ENCODE measurements at places on chromosomes 11 and 22.

DNA sequence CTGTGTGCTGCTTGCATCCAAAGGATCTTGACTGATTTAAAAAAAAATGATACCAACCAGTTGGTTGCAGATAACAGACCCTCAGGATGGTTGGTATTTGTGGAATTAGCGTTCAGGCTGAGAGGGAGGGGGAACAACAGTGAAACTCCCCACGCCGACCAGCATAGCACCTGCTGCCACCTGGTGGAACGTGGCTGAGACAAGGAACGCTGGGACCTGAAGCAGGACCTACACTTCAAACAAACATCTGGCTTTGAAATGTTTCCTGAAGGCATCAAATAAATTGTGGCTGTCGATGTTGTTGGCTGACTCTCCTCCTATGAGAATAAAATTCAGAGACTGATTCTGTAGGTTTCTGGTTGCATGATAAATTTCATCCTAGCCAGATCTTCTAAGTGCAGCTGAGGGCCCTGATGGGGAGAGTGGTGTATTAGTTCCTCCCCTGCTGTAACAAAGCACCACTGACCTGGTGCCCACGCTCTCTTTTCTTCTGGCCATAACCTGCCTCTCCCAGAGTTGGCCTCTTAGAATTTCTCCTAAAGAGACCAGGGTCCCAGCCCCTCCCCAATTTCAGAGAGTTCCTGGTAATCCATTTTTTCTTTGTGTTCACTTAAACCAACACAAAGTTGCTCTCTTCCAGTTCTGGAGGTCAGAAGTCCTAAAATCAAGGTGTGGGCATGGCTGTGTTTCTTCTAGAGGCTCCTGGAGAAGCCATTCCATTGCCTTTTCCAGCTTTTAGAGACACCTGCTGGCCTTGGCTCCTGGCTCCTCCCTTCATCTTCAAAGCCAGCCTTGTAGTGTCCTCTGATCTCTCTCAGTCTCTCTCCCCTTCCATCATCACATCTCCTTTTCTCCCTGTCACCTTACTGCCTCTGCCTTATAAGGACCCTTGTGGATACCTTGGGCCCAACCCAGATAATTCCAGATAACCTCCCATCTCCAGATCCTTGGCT lies 17.3 kb downstream of the APOL2 start:
- no peak for DNase-seq

- no peak for DNase-seq
Measured at GRCh38 chr11:114326151-114326550, 30.0 kb downstream of the NNMT start.

DNA sequence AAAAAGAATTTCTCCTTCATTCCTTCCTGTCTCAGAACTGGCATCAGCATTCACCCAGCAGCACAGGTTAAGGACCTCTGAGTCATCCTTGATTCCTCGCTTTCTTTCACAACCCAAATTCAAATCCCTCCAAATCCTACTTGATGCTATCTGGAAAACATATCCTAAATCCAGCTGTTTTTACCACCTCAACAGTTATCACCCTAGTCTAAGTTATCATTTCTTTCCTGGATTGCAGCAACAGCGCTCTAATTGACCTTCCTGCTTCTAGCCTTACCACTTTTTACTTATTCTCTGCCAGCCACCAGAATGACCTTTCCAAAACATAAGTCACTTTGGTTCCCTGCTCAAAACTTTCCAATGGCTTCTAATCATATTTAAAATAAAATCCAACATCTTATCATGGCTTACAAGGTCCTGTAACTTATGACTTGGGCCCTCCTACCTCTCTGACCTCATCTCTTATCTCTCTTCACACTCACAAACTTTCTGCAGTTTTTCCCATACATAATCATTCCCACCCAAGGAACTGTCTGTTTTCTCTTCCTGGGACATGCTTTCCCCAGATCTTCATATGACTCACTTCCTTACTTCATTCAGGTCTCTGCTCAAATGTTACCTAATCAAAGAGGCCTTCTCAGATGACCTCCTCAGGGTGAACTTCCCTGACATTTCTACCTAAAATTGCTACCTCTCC lies 119.4 kb downstream of the TTC28 start:
- no peak for DNase-seq

DNA sequence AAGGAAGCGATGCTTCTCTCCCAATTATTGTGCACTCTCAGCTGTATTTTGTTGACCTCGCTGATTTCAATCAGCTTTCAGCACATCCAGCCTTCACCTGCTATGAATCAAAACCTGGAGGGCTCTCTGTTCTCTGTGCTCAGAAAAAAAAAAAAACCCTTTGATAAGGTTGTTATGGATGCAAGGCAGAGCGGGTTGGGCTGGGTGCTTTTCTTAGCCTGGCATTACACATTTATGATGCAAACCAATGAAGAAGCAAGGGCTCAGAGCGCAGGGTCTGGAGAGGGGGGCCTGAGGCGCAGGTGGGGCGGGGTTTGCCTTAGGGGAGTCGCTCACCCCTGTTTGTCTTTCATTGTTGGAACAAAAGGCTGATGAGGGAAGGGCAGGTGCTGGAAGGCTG lies 86.0 kb upstream of the CADM1 start:
- no peak for DNase-seq

DNA sequence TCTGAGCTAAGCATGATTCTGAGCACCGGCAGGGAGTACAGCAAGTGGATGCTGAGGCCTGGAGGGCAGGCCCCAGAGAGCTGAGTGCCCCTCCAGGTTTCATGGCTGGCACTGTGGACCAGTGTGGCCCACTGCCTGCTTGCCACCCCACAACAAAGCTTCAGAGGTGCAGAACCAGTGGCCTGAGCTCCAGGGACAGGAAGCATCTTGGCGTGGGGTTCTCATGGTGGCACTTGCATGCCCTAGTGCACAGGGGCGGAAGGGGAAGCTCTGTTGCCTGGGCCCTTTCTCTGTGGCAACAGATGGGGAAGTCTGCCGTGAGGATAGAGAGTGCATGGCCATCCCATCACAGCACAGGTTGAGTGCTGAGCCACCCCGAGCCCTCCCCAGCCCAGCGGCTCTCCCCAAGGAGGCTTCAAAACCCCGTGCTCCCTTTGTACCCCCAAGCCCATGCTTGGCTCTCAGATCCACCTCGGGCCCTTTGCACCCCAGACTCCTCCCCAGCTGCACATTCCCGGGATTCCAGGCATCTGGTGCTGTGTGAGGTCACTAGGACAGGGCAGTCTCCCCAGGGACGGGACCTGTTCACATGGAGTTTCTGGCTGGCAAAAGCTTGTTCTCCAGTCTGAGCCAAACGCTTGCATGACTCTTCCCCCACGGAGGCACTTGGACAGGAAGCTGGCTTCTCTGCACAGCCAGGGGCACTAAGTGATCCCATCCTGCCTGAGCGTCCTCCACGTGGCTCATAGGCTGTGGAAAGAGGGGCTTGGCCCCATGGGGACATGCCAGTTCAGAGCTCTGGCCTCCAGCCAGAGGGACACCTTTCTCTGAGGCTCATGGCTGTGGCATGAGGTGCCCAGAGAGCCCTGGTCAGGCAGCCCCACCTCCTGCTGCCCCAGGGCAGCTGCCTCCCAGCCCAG lies 4.2 kb downstream of the SLC25A1 start:
- no peak for DNase-seq

DNA sequence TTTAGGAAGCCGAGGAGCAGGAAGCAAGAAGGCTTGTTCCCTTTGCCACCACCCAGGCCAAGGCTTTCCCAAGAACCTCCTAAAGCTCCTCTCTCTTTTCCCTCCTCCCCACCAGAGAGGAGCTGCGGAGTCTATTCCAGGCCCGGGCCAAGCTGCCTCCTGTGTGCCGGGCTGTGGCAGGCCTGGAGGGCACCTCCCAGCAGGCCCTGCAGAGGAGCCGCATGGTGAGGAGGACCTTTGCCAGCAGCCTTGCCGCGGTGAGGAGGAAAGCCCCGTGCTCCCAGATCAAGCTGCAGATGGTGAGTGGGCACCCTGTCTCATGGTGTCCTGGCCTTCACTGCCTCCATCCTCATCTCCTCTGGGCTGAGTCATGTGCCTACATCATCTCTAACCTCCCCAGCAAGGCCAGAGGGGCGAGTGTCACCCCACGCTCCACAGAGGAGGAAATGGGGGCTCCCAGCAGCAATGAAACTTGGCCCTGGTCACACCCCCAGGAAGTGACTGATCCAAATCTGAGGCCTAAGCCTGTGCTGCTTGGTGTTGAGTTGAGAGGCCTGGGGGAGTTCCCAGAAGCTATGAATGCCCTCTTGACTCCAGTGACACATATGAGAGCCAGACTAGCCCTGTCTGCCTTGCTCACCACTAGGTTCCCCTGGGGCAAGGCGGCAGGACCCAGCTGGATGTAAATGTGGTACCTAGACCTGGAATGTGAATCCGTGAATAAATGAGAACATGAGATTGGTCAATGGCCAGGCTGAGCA lies 104.2 kb downstream of the MYO18B start:
- no peak for DNase-seq

- DNase-seq, result no peak
Measured at GRCh38 chr22:29617922-29618629, 14.6 kb downstream of the NF2 start.

GRCh38 chr22:29253561-29254285 lies 14.1 kb downstream of the RHBDD3 start:
- DNase-seq, result no peak

DNA sequence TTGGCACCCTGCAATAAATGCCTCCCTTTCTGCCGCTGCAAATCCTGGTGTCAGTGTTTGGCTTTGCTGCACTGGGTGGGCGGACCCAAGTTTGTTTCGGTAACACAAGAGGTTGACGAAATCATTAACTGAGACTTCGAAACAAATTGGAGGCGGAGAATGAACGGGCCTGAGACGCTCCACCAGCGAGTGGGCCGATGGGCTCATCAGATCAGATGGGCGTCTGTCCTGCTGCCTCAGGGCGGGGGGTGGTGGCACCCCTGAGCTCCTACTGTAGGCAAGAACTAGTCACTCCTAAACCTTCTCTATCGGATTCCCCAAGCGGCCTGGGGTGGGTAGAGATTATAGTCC lies 918 bp upstream of the CAPN5 start:
- DNase-seq, result no peak

DNA sequence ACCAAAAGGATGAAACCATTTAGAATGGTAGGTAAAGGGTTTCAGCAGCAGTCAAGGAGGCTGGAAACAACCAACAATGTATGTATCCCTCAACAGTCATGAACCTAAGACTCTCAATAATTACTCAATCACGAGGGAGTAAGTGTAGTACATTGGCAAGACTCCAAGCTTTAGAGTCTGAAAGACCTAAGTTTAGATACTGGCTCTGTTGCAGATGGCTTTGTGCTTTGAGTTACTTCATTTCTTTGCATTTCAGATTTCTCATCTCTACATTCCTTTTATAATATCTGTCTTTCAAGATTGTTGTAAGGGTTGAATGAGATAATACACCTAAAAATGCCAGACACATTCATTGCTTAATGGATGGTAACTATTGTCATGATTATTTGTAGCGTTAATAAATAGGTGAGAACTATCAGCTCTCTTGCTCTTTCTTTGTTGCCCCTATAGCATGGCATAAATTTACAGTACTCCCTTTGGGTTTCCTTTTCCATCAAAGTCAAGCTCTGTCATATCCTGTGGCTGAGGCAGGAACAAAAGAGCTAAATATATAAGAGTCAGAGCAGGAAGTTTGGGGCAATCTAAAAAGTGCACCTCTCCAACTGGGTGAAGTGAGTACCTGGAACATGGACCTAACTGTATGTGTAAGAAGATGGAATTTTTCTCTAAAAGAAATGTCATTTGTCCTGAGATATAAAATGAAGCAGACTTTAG lies 228.2 kb upstream of the ZC3H12C start:
- DNase-seq, result no peak

- no peak for DNase-seq
Measured at GRCh38 chr11:134939031-134939430, 527.0 kb upstream of the B3GAT1 start.
